ENCODE measurements at places on chromosomes 1 and 21.
A peak's percentile ranks its signal among the peaks of the same experiment; 100 is the strongest.

DNA sequence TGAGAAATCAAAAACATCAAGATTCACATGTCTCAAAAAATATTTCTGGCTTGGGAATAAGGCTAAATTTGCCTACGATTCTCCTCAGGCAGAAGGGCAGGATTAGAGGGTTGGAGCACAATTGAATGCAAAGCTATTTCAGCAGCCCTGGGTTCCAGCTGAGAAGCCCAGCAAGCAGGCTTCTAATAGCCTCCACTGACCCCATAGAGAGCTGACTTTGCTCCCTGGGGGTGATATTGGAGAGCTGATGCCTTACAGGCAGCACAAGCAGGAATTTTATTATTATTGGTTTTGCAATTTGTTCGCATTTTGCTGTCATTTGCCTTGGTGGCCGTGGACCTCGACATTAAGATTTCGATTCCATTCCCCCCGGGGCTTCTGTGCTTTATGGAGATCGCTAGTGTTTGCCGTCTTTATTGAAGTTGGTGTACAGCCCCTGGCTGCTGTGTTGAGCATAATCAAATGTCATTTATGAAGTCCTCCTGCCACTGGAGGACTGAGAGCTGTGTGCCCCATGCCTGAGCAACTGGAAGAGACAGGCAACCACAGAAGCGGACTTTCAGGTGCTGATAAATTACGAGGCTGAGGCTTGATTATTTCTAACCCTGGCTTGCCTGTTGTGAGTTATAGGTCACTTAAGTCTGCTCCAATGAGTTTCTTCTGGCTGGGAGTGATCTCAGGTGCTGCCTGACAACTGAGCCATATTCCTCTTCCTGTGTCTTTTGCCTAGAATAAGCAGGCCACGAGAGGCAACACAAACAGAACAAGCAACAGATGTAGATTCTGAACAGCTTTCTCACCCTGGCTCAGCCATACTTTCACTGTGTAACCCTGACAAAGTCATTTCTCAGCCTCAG lies 518.4 kb upstream of the CAMK1G start:
- DNase-seq = no peak

DNA sequence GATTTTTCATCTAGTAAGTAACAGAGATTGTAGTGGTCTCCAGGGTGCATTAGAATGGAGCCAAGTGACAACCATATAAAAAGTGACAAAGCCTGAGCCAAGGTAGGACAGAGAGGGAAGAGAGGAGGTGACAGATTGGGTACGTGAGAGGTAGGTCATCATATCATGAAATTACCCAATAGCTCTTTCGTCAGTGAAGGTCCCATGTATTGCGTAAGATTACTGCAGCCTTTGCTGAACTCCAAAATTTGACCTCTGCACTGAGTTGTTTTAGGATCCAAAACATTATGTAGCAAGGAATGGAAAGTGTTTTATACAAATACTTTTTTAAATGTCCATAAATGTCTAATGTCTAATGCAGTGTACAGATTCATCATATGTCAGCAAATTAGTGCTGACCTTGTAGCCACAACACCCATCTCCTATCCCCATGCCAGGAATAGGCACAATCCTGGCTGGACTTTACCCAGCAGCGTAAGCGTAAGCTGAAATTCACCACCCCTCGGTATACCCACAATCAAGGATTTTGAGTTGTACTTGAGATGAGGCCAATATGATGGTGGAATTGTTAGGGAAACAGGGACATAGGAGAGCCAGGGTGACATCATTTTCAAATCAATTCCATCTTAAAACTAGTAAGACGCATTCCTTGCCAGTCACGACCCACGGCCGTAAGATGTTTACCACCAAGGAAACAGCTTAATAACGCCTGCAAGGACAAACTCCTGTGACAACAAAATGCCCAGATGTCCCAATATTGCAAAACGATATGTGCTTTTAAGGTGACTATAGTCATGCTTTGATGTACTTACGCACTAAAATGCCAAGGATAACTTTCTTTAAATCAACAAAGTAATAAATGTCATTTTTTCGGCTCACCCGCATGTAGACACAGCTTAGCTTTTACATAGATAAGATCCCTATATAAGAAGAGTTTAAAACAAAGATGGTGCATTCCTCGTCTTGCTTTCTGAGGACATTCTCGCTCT lies 38.1 kb upstream of the GREM2 start:
- no peak for DNase-seq

GRCh38 chr1:183925947-183926346 lies 111.6 kb downstream of the COLGALT2 start:
- no peak for DNase-seq

- DNase-seq = no peak
These were observed 13.6 kb upstream of the CDK11B start for GRCh38 chr1:1672181-1672965.

DNA sequence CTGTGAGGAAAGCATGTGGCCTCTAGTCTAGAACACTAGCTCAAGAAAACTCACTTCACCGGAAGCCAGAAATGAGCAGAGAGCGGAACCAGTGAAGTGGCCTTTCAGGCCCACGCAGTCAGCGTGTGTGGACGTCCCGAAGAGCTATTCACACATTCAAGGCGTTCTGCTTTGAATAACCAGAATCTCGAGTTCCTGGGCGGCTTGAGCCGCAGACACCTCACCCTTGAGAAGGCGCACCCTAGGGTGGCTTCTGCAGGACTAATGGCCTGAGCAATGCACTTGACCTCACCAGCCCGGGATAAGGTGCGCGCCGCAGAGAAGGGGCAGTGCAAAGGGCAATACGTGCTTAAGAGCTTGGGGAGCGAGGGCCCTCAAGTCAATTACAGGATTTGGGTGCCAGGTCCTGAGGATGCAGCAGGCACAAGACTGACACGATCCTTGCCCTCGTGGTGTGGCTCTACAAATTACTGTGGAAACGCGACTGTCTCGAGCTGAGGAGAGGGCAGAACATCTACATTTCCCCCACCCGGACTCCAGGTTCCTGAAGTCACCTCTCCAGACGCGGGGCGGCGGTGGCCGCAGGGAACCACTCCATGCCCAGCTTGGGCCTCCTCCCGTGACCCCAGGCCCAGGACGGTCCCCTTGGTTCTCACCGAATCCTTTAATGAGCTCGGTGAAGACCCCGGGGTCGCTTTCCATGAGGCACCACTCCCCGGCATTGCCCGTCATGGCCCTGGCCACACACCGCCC lies 455 bp downstream of the UCHL5 start:
- peak; percentile 54 for DNase-seq

- no peak for DNase-seq
These were observed 17.9 kb downstream of the SLC9A1 start for GRCh38 chr1:27136998-27137542.

GRCh38 chr1:43653339-43653738 lies 3.4 kb downstream of the KDM4A start:
- peak; percentile 17 for DNase-seq
